ENCODE measurements at places on chromosomes 7 and 10. TPM values are rescaled to one million over a fixed set of nuclear protein-coding genes. Genes with fewer than 3 reads are reported as not detected.

The CALHM1 gene
- total RNA-seq = not detected

DNA sequence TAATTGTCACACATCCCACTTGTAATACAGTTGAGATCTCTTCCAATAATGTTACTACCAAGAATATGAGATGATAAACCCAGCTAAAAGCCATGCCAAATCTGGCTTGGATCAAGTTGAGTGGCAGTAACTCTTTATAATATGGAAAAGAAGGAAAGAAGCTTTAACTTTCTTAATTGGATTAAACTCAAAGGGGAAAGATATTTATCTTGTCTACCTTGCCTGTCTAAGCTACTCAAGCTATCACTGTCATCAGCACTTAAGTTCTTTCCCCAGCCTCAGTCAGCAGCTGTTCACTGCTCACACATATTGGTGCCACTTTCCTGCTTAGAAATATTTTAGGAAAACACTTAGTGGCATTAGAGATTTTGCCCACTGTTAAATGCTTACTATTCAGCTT lies 350.7 kb downstream of the IPMK start:
- no peak overlapping the region for H3K4me3 ChIP-seq
- no peaks in the 10 kb centered on the region for H3K36me3 ChIP-seq
- DNase-seq = no peak
- H3K27ac ChIP-seq = no peak overlapping the region
- no peaks in the 10 kb centered on the region for H3K27me3 ChIP-seq

DNA sequence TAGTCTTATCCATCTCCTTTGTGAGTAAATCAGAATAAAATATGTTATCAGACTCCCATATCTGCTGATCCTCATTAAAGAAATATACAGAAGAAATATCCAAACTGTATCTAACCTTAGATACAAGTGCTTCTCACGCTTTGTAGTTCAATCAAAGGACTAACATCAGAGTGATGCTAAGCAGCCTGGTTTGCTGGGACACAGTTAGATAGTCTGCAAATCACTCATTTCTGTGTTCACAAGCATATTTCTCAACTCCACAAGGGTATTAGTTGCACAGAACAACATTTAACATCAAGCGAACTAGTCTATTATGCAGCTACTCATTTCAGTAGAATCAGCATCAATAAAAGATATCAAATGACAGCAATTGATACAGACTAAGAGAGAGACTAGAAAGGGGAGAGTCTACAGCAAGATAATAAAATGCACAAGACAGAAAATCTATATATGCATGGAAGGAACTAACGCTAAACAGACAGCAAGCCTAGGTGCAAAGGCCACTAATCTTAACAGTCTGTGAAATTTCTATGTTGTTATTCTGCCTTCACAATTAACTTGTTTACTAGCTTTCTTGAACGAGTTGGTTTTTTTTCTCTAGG lies 30.0 kb downstream of the DNAJC12 start:
- no peak for DNase-seq
- no peaks in the 10 kb centered on the region for H3K4me1 ChIP-seq
- H3K27ac ChIP-seq = no peak overlapping the region
- no peak overlapping the region for H3K4me3 ChIP-seq
- no peaks in the 10 kb centered on the region for H3K27me3 ChIP-seq
- no peaks in the 10 kb centered on the region for H3K36me3 ChIP-seq

The ATP6V0A4 gene
- total RNA-seq = not detected

The CISD1 gene
- total RNA-seq = 28.6 TPM

GRCh38 chr7:133349101-133349500 lies 96.2 kb downstream of the EXOC4 start:
- no peaks in the 10 kb centered on the region for H3K27me3 ChIP-seq
- H3K27ac ChIP-seq = no peak overlapping the region
- H3K36me3 ChIP-seq = no peaks in the 10 kb centered on the region
- no peak for DNase-seq
- no peaks in the 10 kb centered on the region for H3K4me1 ChIP-seq

The CDC14C gene
- total RNA-seq = not detected

DNA sequence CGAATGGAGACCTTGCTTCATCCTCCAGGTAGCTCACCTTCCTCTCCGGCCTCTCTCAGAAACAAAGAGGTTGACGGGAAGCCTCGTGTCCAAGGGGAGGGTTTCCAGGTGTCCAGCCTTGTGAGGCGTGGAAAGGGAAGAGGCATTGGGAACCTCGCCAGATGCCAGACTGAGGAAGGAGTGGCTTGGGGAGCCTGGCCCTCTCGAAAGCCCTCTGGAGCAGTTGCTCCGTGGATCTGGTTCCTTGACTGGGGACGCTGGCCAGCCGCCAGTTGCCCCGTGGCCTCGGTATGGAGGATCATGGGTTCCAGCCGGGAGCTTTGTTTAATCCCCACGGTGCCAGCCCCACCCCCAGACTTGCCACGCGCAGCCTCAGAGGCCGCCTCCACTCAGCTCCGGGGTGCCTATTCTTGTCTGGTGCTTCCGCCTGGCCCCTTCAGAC lies 30.3 kb upstream of the SUN1 start:
- H3K36me3 ChIP-seq = no peaks in the 10 kb centered on the region
- peak; percentile 77 for DNase-seq
- no peaks in the 10 kb centered on the region for H3K27me3 ChIP-seq
- H3K4me3 ChIP-seq = peak overlapping the region; percentile 22
- peaks cover 15% of the 10 kb centered on the region for H3K4me1 ChIP-seq

- DNase-seq = no peak
- H3K36me3 ChIP-seq = no peaks in the 10 kb centered on the region
- no peak overlapping the region for H3K4me3 ChIP-seq
- no peaks in the 10 kb centered on the region for H3K27me3 ChIP-seq
- peaks cover 4% of the 10 kb centered on the region for H3K4me1 ChIP-seq
These were observed 470.5 kb downstream of the RPS24 start for GRCh38 chr10:78504181-78504580.

DNA sequence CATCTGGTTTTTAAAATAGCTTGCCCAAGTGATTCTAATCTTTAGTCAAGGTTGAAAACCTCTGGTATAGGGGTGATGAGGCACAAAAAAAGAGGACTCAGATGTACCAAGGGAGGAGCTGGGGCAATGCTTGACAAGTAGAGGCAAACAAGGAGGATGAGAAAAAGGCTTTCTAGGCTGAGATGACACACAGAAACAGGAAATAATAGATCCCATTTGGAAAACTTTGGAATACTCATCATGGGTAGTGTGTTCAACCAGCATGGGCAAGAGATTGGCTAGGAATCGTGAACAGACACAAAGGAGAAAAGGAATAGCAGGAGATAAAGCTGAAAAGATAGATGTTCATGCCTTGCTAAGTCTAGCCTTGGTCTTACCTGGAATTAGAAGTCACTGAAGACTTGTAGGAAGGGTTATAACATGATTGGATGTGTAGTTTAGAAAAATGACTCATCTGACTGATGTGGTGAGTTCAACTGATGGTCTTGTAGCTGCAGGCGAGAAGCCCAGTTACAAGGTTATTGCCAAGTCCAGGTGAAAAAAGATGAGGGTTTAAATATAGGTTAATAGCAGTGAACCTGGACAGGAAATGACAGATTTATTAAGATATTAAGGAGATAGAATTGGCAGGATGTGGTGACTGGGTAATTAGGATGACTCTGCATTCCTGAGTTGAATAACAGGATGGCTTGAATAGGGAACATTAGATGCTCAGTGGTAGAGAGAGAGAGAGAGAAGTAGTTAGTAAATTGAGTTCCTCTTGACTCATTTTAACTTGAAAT lies 214.0 kb upstream of the LRGUK start:
- no peaks in the 10 kb centered on the region for H3K36me3 ChIP-seq
- H3K27ac ChIP-seq = no peak overlapping the region
- no peak overlapping the region for H3K4me3 ChIP-seq
- no peaks in the 10 kb centered on the region for H3K27me3 ChIP-seq
- no peaks in the 10 kb centered on the region for H3K4me1 ChIP-seq

The TRPV5 gene
- not detected for total RNA-seq

DNA sequence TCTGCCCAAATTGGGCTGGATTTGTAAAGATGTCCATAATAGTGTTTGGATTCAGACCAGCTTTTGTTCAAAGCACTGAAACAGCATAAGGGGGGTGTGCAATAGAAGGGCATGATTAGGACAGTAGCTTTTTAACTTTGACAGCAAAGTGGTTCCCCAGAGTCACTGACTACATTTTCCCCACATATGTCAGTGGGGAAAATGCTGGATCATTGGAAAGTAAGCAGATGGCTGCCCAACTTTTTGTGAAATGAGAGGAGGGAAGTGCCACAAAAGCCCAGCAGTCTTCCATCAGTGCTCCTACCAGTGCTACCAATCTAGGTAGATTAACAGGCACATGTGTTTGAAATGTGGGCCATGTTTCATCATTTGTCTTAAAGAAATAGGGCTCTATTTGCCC lies 162.8 kb downstream of the FZD1 start:
- no peak overlapping the region for H3K27ac ChIP-seq
- no peaks in the 10 kb centered on the region for H3K27me3 ChIP-seq
- DNase-seq = no peak
- H3K36me3 ChIP-seq = no peaks in the 10 kb centered on the region
- no peak overlapping the region for H3K4me3 ChIP-seq
- no peaks in the 10 kb centered on the region for H3K4me1 ChIP-seq

The SGCE gene
- total RNA-seq = 156 TPM

GRCh38 chr10:81082621-81083376 lies 545.1 kb downstream of the SH2D4B start:
- no peak overlapping the region for H3K27ac ChIP-seq
- H3K4me1 ChIP-seq = no peaks in the 10 kb centered on the region
- no peak for DNase-seq
- H3K36me3 ChIP-seq = no peaks in the 10 kb centered on the region
- no peaks in the 10 kb centered on the region for H3K27me3 ChIP-seq

Measured in ovary (tissue), 10 donors.